ENCODE measurements at places on chromosomes 13 and 19. TPM values are rescaled to one million over a fixed set of nuclear protein-coding genes. Genes with fewer than 3 reads are reported as not detected.

DNA sequence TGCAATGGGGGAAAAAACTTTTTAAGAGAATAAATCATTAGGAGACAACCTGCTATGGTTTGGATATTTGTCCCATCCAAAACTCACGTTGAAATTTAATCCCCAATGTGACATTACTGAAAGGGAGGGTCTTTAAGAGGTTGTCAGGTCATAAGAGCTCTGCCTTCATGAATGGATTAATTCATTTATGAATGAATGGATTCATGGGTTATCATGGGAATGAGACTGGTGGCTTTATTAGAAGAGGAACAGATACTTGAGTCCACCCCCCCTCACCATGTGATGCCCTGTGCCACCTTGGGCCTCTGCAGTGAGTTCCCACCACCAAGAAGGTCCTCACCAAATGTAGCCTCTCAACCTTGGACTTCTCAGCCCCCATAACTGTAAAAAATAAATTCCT is 37.0 kb upstream of the DCT start:
- DNase-seq: no peak

The OR7D2 gene
- total RNA-seq: 0.25 TPM

- DNase-seq: peak; percentile 57
Observed at GRCh38 chr13:29901710-29902631, 51.6 kb upstream of the UBL3 start.

The MUC16 gene
- total RNA-seq: not detected

DNA sequence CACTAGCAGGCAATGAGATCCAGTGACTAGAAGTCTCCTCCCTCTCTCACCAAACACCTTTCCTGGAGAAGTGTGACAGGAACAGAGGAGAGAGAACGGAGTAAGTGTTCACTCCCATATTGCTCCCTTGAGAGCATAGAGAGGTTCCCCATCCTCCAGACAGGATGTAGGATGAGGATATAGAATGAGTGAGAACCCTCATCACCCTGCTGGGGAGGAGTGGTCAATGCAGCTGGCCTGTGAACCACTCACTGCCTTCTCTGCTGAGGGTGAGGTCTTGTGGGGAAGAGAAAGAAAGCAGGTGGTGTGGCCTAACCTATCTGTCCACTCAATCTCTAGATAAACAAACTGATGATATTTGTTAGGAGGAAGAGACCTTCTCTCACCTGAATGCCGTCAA is 386.6 kb downstream of the PCDH20 start:
- no peak for DNase-seq

The DPF1 gene
- total RNA-seq: 0.26 TPM

The URAD gene
- total RNA-seq: not detected

The TMEM59L gene
- under 0.01 TPM for total RNA-seq

- DNase-seq: no peak
Observed at GRCh38 chr13:113452942-113453901, at the start of gene ADPRHL1. Gene ADPRHL1, minus strand, starts transcription at chr13:113453488. Its CDS starts 51 bp downstream, at chr13:113453437.

- DNase-seq: no peak
Observed at GRCh38 chr13:39186205-39186875, 148.1 kb downstream of the NHLRC3 start.

DNA sequence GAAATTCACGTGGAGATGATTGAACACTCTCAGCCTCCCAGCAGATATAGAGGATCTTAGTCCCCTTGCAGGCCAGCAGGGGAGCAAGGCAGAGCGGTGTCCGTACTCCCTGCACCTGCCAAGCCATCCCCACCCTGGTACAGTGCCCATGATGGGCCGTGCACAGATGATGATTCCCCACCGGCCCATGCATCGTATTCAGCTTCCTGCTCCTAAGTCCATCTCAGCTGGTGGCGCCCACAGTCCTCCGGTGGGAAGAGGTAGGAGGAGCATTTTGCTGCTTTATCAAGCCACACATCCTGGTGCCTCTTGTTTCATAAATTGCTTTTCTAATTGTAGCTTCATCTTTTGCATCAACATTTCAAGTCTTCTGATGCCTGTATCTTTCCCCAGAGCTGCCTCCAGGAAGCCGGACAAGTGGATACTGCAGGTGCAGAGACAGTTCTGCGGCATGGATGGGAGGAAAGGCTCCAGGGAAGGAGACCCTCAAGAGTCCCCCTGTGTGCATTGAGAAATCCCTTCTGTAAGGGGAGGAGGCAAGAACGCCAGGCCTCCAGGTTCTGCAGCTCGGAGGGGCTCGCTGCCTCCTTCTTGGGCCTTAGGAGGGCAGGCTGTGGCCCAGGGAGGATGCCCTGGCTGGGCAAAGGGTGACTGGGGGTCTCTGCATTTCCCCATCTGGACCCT is 55.3 kb downstream of the F2RL3 start:
- no peak for DNase-seq

DNA sequence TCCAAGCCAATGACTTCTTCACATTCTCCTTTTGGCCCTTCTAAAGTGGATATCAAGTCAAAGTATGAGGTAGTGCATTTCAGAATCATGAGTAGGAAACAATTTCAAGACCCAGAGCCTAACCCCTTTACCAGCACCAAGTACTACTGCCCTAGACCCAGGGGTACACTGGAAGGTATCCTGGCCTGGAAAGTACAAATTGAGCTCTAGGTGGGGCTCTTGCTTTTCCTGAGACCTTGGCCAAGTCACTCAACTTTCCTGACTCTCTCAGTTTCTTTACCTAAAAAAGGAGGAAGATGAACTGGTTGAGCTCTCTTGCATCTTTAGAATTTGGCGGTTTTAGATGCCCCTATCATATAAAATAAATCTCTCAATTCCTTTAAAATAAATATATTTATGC is 204.7 kb downstream of the FGF14 start:
- no peak for DNase-seq

The IGFL2 gene
- total RNA-seq: not detected

DNA sequence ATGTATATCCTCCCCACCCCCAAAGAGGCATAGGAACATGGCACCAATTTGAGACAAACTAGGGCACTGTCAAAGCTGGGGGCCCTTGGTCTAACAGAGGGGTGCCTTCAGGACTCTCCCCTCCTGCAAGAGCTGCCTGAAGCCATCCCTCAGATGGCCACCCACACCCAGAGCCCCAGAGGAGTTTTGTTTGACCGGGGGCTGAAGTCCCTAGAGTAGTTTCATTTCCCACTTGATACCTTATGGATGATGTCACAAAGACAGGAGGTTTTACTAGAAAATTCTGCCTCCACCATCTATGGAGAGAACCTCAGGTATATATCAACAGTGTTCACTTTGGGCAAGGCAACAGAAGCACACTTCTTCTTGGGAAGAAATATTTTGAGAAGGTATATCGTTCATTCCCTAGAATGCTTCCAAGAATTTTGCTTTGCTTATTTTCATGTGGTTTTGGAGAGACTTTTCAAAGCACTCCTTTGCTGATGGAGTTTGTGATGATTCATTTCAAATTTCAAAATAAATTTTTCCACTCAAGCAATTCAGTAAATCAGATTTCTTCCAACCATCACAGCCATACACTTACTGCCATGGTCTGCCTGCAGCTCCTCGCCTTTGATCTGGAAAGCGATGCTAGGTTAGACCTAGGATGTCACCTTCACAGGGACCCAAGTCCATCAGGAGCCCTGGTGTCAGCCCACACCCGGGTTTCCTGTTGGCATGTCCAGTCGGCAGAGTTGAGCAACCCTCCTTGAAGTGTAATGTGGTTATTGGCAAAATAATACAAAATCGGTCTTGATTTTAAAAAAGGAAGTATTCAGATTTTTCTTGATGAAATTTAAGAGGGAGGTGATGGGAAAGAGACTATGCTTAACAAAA is 207.0 kb downstream of the SHISA2 start:
- DNase-seq: no peak

The NLRP9 gene
- total RNA-seq: not detected

DNA sequence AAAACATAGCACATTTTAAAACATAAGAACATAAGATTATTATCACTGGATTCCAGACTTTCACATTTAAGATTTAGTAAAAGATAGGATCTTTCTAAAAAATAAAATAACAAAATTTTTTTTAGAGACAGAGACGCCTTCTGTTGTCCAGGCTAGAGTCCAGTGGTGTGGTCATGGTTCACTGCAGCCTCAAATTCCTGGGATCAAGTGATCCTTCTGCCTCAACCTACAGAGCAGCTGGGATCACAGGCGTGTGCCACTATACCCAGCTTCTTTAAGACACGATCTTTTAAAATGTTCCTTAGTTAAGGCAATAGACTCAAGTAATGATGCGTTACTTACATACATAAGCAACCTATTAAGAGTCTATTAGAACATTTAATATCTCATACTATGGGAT is 32.7 kb downstream of the ALG5 start:
- no peak for DNase-seq

The SPIB gene
- not detected for total RNA-seq

GRCh38 chr19:43454031-43454430 is 11.4 kb downstream of the LYPD3 start:
- DNase-seq: no peak

The PSG2 gene
- not detected for total RNA-seq

The CARD8 gene
- 75.2 TPM for total RNA-seq

DNA sequence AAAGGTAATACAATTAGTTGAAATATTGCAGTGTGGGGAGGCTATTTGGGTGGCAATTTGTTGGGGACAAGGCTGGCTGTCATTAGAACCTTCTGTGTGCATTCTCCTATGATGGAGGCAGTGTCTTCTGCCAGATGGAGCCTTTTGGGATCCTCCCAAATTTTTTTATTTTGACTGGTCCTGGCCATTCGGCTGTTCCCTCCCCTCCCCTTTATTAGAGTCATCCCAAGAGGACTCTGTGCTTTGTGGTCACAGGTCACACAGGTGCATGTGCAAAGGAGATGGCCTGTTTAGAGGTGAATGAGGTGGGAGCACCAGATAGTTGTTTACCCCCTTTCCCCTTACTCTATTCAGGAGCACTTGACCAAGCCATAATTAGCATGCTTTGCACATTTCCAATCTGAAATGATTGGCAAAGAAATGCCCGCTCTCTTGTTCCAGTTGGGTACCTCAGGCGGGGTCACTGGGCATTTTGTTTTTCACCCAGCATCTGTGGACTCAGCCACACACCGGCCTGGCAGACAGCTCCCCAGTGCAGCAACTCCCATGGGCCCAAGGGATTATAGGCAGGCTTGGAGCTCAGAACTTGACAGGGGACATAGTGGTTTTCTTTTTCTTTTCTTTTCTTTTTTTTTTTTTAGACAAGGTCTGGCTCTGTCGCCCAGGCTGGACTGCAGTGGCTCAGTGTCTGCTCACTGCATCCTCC is 19.8 kb downstream of the GATAD2A start:
- DNase-seq: no peak

DNA sequence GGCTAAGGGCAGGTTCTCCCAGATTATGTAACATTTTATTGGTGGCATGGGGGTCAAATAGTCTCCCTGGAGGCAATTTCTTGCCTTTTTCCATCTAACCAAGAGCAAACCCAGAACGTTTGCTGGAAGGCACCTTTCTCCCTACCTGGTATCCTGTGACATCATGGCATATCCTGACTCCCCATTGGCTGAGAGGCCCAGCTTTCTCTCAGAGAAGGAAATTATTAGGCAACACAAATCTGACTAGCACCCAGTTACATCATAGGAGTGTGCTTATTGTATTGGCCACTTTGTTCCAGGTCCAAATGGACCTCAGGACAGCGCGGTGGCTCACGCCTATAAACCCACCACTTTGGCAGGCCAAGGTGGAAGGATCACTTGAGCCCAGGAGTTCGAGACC is 13.0 kb downstream of the NTN5 start:
- no peak for DNase-seq

The HOMER3 gene
- total RNA-seq: 232 TPM

DNA sequence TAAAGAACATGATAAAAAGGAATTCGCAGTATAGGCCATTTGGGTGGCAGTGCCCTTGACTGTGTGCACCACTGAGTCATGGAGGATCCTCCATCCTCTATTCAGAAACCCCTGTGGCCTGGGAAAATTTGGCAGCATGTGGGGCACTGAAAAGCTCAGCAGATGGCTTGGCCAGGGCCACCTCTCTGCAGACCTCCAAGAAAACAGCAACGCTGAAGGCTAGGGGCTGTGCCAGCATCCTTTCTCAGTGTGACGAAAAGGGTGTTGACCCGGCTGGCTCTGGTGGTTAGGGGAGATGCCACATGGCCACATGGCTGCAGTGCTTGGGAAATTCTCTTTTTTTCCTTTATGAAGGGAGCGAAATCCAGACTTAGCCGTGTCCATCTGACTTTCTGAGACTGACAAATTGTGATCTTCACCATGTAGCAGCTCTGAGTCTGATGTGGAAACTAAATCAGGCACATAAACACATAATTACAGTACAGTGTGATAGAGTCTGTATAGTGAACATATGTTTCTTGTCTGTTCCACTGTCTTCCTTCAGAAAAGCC is 178.0 kb downstream of the KCTD12 start:
- no peak for DNase-seq

The FCAR gene
- total RNA-seq: not detected

- no peak for DNase-seq
Observed at GRCh38 chr19:48964205-48965039, 687 bp upstream of the FTL start.

DNA sequence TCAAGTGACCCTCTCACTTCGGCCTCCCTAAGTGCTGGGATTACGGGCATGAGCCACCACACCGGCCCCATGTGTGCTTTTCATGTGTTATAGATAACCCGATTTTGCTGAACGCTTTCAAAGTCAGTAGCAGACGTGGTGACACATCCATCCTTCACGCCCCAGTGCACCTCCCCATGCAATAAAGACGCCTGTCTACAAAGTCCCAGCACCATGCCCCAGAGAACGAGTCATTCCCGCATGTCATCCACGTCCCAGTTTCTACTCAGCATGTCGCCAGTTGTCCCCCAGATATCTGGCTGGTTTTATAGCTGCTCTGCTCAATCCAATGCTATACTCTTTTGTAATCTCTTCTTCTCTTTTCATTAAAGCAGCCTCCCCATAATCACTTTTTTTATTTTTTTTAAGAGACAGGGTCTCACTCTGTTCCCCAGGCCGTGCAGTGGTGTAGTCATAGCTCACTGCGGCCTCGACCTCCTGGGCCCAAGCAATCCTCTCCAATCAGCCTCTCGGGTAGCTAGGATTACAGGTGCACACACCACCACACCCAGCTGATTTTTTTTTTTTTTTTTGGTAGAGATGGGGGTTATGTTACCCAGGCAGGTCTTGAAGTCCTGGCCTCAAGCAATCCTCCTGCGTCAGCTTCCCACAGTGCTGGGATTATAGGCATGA is 42.5 kb downstream of the DNM2 start:
- no peak for DNase-seq

The RYR1 gene
- not detected for total RNA-seq

GRCh38 chr19:2176337-2176994 is 12.7 kb downstream of the DOT1L start:
- DNase-seq: no peak

The RGL3 gene
- 0.64 TPM for total RNA-seq

The CPAMD8 gene
- total RNA-seq: 2.4 TPM

- no peak for DNase-seq
Observed at GRCh38 chr13:29541400-29541799, 54.1 kb downstream of the SLC7A1 start.

The DIRAS1 gene
- 0.13 TPM for total RNA-seq

The DHDH gene
- total RNA-seq: 0.13 TPM

- peak; percentile 77 for DNase-seq
Observed at GRCh38 chr13:110914331-110915056, 375 bp downstream of the ANKRD10 start.

The IGFL3 gene
- total RNA-seq: not detected

- peak; percentile 45 for DNase-seq
Observed at GRCh38 chr19:49315111-49315510, 9.9 kb downstream of the SLC6A16 start.

- DNase-seq: no peak
Observed at GRCh38 chr13:25288966-25289365, 1.7 kb upstream of the MTMR6 start.

The LILRB5 gene
- not detected for total RNA-seq

All from dermis microvascular lymphatic vessel endothelial cell (primary cell).